ENCODE measurements at places on chromosomes 6 and 20.

DNA sequence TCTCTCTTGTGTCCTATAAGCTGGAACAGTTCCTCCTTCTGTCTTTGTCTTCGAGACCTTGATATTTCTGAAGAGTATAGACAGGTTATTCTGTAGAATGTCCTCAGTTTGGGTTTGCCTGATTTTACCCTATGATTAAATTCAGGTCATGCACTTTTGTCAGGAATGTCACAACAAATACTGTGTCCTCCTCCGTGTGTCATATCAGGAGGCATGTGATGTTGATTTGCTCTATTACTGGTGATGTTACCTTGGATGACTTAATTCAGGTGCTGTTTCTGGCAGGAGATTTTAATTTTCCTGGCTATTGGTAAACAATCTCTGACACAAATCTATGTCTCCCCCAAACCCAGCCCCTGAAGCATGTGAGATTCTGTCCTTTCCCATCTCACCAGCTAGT, 33.3 kb upstream of the CHMP4B start:
- no peak for DNase-seq

- DNase-seq, result peak; percentile 59
Observed at GRCh38 chr20:32189691-32190615, 17.6 kb downstream of the PLAGL2 start.

DNA sequence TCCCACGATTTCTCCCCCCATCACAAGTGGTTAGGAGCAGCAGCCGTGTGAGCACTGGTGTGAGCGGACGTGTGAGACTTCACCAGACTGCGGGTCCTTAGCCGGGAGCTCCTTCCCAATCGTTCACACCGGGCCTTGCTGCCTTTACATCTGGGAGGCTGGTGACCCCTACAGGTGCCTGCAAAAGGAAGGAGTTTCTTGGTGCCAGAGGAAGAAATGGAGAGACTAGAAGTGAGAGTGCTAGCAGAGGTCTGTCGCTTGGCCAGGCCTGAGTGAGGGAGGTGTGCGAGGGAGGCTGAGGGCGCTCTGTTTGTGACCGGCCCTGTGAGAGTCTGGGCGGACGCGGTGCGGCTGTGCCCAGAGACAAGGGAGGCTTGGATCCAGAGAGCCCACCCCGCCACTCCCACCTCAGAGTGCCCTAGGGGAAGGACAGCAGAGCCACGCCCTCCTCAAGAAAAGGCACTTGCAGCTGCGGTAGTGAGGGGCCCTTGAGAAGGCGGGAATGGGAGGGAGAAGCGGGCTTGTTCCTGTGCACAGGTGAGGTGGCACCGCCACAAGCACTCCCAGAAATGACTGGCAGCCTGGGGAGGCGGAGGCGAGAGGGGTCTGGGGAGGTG, 10.0 kb upstream of the ARMC2 start:
- no peak for DNase-seq

- DNase-seq, result no peak
Observed at GRCh38 chr20:8250539-8251200, 118.6 kb downstream of the PLCB1 start.

DNA sequence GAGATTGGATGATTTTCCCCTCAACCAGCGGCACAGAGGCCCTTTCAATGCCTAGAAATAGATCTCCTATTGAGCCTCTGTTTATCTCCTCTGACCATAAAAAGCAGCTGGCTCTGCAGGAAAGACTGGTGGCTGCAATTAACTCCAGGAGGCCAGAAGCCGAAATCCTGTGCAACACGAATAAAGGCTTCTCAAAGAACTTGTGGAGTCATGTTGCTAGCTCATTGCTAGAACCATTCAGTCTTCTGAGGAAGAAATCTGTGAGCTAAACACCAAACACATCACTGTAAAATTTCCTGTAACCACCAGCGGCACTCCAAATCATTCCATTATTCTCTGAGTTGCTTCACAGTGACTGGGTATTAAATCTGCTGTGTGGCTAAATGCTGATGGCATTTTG, 49.1 kb upstream of the TPD52L1 start:
- peak; percentile 8 for DNase-seq

- DNase-seq, result no peak
Observed at GRCh38 chr6:89082486-89082891, 1.9 kb downstream of the PNRC1 start.

DNA sequence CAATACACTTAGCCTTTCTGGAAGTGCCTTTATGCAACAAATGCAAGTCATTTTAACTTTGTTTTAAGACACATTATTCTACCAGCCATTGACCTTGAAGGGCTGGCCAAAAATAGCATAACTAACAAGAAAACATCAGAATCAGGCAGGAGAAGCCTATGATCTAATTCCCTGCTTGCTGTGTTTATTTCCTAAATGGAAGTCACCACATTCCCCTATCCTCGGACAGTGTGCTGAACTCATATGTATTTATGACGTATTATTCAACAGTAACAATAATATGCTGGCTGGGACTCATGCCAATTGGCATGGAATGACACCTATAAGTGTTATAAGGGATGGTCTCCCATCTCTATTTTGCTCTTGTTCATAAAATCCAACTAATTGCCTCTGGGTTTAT, 140.7 kb downstream of the MAP3K7 start:
- peak; percentile 86 for DNase-seq

- peak; percentile 51 for DNase-seq
Observed at GRCh38 chr6:47440719-47441118, 36.9 kb upstream of the CD2AP start.

GRCh38 chr20:2768632-2769015, 31.8 kb downstream of the CPXM1 start:
- DNase-seq, result no peak

- no peak for DNase-seq
Observed at GRCh38 chr6:45215759-45216158, 112.4 kb upstream of the RUNX2 start.

DNA sequence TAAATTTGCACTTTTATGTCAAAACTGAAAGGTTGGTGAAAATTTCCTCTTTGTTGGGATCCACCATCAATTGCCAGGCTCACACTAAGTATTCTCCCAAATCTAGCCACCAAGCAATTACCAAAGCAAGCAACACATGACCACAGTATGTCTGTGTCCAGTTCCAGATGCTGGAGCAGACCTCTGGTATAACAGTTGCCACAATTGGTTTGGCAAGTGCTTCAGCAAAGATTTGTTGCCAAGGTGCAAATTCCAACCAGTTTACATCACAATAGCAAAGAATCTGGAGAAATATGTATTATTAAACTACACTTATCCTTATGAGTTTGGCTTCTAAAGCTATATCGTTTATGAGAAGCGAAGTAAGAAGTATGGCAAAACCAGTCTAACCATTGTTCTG, 6.4 kb downstream of the GTF2H5 start:
- DNase-seq, result no peak

DNA sequence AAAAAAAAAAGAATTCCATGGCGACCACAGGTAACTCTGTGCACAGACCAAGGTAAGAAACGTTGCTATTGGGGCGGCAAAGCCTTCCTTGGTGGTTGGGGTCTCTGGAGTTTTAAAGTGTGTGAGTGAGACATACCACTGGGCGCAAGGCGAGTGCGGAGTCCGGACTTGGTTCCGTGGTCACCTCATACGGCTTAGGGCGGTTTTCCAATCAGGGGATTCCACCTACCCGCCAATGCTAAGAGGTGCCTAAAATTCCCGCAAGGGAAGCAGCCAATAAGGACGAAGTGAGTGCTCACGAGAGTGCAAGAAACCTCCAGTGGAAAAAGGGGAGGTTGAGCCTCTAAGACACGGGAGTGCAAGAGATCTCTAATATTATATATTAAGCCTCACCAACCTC, 68.6 kb upstream of the PRSS16 start:
- no peak for DNase-seq

- no peak for DNase-seq
Observed at GRCh38 chr20:44970243-44970757, 4.0 kb downstream of the STK4 start.

DNA sequence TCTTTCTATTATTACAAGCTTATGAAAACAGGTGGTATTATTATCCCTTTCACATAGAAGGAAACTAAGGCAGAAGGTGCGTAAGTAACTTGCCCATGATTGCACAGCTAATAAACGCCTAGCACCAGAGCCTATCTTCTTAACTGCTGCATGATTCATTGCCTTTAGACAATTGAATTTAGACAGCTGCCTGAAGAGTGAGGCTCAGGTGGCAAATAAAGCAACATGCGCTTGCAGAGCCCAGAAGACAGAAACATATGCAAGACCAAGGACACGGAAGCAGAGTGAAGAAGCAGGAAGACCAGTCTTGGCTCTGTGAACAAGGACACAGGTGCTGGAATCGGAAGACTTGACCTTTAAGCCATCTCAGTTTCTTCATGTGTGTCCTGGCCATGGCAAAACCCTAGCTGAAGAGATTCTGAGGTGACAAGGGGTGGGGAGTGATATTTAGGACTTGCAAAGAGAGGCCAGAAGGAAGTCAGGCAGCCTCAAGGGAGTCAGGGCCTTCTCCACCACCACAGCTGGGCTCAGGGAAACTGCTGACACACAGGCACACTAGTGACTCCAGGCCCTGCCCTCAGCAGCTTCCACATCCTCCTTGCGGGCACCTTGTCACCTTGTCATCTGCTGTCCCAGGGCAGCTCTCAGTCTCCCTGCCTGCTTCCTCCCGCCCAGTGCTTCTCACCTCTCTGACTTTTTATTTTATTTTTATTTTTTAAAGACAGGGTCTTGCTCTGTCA, 91.7 kb upstream of the SLC22A16 start:
- no peak for DNase-seq

DNA sequence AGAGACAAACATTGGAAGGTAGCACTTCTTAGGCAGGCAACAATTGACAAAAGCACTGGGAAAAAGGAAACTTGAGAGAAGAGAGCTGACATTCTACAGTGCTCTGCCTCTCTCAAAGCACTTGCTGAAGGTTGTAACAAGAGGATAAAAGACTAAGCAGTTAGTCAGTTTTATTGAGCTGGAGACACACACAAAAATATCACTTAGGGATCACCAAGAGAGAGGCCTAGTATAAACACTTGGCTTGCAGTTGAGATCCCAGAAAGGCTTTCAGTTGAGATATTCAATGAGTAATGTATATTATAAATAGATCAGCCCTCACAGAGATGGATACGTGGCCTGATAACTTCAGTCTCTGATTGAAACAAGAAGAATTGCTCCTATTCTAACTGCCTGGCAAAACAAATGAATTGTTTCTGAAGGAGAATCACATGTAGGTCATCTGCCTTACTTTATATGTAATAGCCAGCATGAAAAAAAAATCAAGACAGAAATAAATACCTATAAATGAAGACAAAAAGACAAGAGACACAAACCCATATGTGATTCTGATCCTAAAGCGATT, 747.2 kb upstream of the MAN1A1 start:
- no peak for DNase-seq

DNA sequence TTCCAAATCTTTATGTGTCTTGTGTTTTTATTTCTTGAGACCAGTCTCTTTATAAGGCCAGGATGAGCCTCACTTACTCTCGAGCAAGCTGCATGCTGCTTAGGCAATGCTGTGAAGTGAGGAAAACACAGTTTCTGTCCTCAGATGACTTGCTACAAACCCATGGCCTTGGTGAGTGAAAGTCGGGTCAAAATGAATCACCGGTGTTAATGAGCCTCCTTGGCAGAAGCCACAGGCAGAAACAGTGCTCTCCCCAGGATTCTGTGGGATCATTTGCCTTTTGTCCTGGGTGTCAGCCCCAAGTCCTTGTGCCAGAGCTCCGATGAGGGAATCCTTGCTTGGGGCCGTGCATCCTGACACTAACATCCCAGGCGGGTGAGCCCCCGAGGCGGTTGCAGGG, 482.5 kb downstream of the QKI start:
- DNase-seq, result no peak

- DNase-seq, result no peak
Observed at GRCh38 chr6:127102299-127102698, 16.2 kb upstream of the RSPO3 start.

All from NCI-H1105 (cell line).